SK-N-SH (cell line): ENCODE measurements at places on chromosomes 3 and 15.
A peak's percentile ranks its signal among the peaks of the same experiment; 100 is the strongest.

- DNase-seq: no peak
Observed at GRCh38 chr3:196666001-196666867, 26.7 kb downstream of the NRROS start.

- DNase-seq: no peak
Observed at GRCh38 chr3:54777141-54777540, 150.7 kb downstream of the LRTM1 start.

- peak; percentile 6 for DNase-seq
Observed at GRCh38 chr3:135966271-135966961, 888 bp downstream of the PPP2R3A start.

- no peak for DNase-seq
Observed at GRCh38 chr3:100880845-100881244, 112.4 kb downstream of the ABI3BP start.

GRCh38 chr3:190972840-190973270 is 110.4 kb upstream of the GMNC start:
- no peak for DNase-seq

DNA sequence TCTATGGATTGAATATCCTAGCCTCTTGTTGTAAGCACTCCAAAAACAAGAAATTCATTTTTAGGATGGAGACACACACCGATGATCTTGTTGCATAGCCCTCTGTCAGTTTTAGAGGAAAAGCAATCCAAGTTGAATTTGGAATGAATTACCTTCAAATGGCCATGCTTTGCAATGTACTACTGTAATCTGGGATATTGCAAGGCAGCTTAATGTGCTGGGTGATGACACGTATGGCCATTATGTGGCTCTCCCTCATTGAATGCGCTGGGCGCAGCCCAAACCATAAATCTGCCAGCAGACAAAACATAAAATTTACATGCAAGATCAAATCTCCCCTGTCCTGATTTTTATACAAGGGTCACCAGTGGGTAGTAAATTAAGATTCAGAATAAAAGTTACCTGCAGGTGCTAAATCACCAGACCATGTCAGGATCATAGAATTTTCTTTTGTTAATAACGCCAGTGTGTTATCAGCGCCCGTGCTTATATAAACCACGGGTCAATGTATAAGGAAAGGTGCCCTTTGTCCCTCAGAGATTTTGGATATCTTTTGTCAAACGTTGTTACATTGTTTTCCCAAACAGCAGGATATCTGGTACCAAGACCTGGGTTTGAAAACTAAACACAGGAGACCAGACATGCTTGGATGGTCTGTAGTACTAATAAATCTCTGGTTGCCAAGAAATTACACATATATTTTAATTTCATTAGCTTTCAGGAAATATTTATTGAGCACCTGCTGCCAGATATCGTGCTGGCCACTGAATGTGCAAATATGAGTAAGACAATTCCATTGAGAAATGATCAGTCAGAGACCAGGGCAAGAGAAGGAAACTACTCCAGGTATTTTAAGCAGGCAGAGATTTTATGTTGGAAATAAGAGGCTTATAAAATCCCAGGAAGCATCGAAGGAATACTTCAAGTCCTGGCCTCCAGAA is 237.1 kb downstream of the EBLN2 start:
- DNase-seq: no peak

DNA sequence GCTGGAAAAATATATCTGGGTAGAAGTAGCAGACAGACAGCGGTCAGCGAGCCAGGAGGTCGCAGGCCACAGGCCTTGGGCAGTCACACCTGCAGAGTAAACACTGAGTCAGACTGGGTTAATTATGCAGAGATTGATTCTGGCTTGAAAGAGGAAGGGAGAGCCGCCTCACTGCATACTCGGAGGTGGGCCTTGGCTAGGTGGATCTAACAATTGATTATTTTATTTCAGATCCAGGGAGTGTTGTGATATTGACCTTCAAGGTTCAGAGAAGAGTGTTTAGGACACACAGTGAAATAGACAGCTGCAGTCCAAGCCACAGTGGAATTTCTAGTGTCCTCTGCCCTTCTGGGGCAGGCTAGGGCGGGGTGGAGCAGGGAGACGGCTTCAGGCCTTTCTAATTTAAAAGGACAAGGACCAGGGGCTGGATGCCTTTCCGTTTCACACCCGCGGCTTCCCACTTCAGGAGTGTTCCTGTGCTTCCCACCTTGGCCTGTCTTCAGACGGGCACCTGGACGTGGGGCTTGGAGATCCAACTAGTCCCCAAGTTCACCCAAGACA is 237.3 kb downstream of the XXYLT1 start:
- DNase-seq: no peak

DNA sequence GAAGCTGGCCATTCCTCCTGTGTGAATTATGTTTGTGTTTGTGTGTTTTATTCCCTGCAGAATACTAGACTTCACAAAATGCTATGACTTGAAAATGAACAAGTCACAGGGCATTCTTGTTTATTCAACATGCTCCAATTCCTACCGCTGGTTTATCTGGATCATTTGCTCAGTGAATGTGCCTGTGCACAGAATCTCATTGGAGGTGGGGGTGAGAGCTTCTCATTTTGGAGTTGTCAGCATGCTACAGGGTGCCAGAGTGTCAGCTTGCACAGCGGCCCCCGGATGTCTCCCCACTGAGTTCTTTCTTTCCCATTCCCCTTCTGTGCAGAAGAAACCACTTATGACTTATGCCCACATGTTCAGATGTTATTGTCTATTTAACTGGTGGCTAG is 428.7 kb downstream of the ROBO2 start:
- no peak for DNase-seq

GRCh38 chr3:191985691-191986090 is 524.7 kb downstream of the PYDC2 start:
- no peak for DNase-seq

GRCh38 chr3:45741742-45742460 is 52.7 kb downstream of the SACM1L start:
- no peak for DNase-seq

DNA sequence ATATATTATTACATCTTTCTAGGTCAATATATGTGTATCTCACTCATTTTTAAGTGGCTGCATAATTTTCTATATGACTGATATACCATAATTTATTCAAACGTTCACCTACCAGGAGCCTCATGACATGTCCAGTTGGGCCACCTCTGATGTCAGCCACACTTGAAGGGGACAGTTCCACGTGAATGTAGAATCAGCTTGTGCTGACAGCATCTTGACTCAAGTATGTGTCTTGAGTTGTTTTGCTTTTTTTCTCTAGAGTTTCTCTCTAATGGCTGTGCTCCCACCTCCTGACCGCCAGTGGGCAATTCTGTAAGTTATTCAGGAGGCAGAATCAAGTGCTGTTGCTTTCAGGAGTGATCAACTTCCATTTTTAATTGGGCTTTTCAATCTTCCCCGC is 237.9 kb downstream of the NFKBIZ start:
- no peak for DNase-seq

- no peak for DNase-seq
Observed at GRCh38 chr3:125302932-125303331, 72.2 kb downstream of the ZNF148 start.

DNA sequence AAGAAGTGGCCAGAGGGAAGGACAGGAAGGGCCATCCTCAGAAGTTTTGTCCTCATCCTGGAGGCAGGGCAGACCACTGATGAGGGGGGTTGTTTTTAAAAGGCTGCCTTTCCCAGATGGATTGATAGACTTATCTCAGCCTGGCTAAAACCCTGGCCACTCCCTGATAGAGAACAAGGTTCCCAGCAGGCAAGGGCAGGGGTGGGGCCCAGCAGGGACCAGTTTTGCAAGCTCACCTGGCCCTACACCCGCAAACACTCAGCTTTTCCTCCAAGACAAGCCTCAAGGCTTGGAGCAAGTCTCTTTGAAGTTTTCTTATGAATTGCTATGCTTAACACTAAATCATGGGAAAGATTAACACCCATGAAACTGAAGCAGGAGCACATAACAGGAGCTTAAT is 9.1 kb downstream of the LIPC start:
- DNase-seq: no peak

DNA sequence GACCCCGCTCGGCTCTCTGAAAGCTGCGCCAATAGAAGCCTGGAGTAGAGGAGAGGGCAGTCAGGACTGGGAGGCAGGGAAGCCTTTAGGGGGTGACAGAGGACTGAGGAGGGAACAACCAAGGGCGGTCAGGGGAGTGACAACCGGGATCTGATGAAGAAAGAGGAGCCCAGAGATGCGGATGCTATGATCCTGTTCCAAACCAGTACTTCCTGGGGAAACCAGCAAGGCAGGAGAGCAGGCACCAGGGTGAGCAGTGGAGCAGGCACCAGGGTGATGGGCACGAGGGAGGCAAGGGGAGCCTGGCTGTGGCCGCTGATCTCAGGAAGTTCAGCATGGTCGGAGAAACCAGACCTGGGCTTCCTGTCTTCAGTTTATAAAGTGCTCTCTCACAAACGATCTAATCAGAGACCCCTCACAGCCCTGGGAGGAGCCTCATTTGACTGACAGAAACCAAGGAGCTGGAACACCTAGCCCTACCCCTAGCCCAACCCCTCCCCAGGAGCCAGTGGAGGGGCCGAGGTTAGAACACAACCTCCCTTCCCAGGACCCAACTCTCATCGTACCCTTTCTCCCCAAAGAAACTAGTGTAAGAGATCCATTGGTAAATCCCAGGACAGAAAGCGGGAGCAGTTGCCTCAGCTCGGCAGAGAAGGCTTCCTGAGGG is 34.9 kb downstream of the CCDC33 start:
- no peak for DNase-seq

GRCh38 chr3:117192888-117193287 is 483.3 kb downstream of the TUSC7 start:
- DNase-seq: no peak

DNA sequence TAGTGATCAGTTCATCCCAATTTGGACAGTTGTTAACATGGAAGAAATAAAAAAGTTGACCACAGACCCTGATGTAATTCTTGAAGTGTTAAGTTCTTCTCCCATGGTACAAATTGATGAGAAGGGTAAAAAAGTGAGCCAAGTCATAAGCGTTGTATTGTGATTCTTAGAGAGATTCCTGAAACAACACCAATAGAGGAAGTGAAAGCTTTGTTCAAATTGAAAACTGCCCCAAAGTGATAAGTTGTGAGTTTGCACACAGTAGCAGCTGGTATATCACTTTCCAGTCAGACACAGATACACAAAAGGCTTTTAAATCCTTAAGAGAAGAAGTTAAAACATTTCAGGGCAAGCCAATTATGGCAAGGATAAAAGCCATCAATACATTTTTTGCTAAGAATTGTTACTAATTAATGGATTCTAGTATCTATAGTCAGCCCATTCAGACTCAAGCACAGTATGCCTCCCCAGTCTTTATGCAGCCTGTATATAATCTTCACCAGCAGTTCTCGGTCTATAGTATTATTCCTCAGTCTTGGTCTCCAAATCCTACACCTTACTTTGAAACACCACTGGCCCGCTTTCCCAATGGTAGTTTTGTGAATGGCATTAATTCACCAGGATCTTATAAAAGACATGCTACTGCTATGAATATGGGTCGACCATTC is 38.2 kb downstream of the CDIN1 start:
- DNase-seq: no peak

GRCh38 chr15:96495386-96495785 is 164.9 kb downstream of the NR2F2 start:
- no peak for DNase-seq

DNA sequence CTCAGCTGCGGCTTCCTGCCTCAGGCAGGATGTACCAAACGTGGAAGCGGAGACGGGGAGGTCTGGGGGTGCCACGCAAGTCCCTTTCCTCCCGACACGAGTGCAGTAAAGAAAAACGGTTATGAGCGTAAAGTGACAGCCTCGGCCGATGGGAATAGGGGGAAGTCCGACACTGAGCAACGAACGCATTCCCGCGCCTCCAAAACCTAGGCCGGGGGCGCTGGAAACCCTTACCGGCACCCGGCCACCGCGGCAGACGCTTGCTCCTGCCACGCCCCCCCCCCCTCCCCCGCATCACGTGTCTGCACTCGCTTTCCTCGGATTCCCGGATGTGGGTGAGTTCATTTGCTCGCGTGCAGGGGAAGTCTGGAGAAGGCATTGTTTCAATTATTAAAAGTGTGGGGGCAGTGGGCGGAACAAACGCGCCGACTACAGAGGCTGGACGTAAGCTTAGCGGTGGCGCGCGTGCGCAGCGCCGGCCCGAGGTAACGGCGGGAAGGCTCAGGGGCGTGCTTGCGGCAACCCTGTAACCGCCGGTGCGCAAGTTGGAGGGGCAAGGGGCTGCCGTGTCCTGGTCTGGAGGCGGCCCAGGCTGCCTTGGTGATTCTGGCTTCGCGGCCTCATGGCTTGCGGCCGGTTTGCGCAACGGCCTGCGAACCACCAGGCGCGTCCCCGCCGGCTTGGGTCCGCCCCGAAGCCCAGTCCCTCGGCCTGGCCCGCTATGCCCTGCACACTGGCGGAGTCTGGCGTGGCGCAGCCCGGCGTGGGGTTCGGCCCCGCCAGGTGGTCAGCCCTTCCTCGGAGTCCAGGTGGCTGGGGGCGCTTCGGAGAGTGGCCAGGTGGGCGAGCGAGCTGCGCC is at the start of the genes ANAPC13 and CEP63:
Gene ANAPC13 (minus strand): TSS at position 268 of the 859 bp plus-strand sequence. CDS start 3,081 bp downstream, outside the sequence.
Gene CEP63 (plus strand): TSS at position 340 of the 859 bp plus-strand sequence. CDS start 9,264 bp downstream, outside the sequence.
- peak; percentile 92 for DNase-seq

DNA sequence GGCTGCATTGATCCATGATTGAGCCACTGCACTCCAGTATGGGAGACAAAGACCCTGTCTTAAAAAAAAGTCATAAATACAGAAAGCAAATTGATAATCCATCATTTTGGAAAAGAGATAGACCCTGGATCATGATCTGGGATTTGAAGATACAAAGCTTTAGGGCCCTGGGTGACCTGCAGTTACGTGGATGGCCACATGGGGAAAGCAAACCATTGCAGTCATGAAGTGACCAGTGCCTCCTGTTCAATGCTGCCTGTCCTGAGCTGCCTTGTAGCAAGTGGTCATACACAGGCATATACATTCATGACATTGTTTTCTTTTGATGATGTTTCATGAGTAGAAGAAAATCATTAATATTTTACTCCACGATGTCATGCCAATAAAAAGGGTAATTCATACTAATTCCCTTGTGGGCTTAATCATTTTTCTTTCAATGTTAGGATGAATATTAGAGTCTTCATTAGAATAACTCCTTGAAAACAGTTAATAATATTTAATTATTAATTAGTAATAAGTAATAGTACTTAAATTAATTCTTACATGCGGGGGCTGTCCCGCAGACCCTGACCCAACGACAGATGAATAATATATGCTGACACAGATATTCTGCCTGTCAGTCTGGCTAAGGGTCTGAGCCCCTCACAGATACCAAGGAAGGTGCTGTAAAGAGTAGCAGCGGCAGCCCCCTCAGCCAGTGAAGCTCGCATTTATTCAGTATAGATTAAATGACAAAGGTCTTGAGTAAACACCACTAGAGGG is 109.0 kb upstream of the UNC13C start:
- peak; percentile 10 for DNase-seq

- DNase-seq: no peak
Observed at GRCh38 chr3:176861137-176861536, 336.1 kb downstream of the TBL1XR1 start.

DNA sequence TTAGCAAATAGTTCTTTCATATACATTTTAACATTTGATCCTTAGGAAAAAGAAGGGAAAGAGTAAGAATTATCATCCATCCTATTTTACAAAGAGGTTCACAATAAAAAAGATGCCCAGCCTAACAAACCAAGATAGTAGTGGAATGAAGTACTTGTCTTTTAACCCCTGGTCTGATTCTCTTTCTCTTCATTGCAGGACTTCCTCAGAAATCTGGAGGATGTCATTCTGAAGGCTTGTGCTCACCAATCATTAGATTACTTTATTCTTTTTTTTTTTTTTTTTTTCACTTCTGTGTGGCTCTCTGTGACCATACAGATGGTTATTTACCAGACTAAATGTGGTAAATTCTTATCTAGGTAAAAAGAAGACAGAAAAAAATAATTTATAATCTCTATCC is 7.0 kb downstream of the HDGFL3 start:
- no peak for DNase-seq
